Mucosa of gallbladder (tissue), 1 donor: ENCODE measurements at places on chromosomes 16 and 17.

DNA sequence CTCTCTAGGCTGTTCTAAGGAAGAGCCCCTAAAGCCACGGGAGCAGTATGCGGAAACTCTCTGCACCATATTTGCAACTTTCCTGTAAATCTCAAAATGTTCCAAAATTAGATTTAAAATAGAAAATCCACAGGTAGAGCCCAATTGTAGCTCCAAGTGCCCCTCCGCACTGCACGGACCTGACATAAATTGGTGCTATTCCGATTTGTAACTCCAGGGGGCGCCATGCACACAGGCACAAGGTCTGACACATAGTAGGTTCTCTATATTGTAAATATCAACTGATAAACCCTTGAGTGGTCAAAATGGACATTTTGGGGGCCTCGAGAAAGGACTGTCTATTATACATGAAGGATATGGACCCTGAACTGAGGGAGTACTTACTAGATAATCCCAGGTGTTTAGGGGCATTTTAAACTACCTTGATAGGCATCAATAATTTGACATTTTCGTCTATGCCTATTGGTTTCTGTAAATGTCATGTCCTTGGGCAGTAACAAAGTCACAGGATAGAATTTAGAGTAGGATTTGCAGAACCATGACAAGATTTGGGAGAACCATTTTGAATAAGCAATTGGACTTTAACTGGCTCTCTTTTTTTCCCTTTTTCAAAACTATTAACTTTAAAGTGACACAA lies 36.6 kb upstream of the TMEM132E start:
- peak; percentile 20 for DNase-seq

GRCh38 chr17:59505610-59506276 lies 59.7 kb upstream of the DHX40 start:
- no peak for DNase-seq

GRCh38 chr17:43359469-43360110 lies 39.2 kb upstream of the ARL4D start:
- no peak for DNase-seq

DNA sequence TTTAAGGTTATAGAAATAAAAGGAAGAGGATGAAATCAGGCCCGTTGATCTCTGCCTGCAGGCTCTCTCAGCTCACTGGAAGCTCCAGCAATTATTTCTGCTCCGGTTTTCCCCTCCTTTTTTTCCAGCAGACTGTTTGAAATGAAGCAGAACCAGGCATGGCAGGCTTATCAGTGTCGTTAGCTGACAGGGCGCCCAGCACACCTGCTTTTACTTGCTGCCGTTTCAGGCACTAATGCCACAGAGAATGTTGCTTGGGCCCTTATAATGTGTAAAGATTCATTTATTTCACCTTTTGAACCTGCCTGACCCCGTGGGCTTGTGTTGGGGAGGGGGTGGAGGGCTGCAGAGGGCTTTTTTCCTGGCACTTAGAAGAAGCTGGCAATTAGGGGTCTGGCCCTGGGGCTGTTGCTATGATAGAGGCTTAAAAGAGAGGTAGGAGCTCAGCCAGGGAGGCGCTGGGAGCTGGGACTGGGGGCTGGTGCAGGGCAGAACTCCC lies 108.1 kb downstream of the IRX3 start:
- no peak for DNase-seq

DNA sequence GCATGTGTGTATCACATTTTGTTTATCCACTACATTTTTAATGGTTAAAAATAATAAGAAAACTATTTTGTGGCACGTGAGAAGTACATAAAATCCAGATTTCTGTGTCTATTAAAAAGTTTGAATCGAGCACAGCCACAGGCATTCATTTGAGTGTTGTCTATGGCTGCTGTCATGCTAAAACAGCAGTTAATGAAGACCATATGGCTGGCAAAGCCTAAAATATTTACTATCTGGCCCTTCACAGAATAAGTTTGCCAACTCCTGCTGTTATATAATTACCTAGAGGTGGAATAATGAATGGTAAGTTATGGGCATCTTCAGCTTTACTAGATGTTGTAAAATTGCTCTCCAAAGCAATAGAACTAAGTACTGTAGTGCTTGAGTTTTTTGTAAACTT lies 30.5 kb downstream of the TMEM98 start:
- DNase-seq = no peak

DNA sequence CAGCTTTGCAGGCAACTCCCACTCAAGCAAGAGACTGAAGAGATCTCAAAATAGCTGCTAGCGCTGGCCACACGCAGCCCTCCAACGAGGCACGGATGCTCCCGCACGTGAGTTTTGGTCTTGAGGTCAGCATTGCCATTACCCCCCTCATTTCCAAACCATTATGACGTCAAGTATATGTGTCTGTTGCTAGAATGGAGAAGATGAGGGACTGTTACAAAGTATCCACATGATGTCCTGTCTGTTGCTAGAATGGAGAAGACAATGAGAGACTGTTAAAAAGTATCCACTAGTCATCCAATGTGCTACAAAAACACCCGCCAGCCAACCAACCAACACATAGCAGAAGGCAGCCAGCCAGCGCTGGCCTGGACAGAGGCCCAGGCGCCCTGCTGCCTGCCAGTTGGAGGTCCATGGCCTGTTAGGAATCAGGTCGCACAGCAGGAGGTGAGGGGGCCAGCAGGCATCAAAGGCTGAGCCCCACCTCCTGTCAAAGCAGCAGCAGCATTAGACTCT lies 24.8 kb downstream of the KLHDC4 start:
- no peak for DNase-seq

DNA sequence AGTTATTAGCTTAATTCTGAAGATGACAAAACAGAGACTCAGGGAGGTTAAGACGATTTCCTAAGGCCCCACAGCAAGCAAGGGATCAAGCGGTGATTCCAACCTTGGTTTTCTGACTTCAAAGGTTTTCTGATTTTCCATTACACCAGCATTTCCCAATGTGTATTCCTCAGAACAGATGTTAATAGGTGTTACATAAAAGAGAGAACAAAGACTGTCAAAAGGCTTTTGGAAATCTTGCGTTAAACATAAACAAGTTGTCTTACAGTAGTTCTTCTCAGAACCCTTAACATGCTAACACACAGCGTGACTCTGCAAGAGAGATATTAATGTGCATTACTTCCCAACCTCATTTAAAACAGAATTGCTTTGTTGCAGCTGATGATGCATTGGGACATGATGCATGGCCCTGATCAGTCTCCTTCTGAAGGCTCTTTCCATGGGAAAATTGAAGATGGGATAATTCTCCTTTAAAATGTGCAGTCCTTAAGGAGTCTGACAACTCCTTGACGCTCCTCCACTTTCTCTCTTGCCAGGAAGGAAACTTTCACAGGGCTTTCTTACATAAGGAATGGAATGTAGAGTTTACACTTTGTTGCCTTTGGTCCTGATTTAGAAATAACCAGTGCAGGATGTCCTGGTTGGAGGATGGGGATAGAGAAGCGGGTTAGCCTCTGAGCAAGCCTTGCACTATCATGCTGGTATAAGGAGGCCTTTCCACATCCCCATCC lies 21.5 kb upstream of the MMD start:
- DNase-seq = no peak

- DNase-seq = no peak
These were observed 68.8 kb upstream of the CIBAR2 start for GRCh38 chr16:85180827-85181738.

- no peak for DNase-seq
These were observed 95.8 kb upstream of the CRHR1 start for GRCh38 chr17:45688353-45688752.

GRCh38 chr17:40004712-40005111 lies 10.5 kb upstream of the CSF3 start:
- no peak for DNase-seq

GRCh38 chr17:73284354-73284753 lies 22.7 kb upstream of the CPSF4L start:
- no peak for DNase-seq

- DNase-seq = no peak
These were observed 2.5 kb upstream of the AIPL1 start for GRCh38 chr17:6437466-6437865.

DNA sequence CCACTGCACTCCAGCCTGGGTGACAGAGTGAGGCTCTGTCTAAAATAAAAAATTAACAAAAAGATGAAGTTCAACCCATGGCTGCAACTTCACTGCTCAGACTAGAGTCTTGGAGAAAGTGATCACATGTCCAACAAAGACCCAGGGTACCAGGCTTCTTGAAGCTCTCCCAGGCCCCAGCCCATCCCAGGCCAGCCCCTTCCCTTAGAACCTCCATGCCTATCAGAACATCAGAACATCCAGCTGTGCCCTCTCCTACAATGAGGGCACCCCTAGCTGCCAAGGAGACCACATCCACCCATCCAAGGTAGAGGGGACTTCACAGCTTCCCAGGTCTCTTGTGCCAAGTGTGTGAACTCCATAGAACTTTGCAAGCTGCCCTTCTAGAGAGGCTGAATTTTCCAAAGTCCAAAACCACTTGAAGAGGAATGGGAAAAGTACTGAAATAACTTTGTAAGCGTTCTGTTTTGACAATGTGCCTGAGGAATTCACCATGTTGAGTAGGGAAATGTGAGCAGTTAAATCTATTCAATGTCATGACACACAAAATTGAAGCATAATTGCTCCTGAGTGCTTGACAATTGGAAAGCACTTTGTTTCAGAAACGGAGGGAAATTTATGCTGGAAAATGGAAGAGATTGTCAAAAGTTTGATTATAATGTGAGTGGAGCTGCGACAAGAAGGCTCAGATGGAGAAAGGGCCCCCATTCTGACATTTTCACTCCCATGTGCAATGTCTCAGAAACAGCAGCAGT lies 230.4 kb downstream of the ZNF423 start:
- no peak for DNase-seq

- no peak for DNase-seq
These were observed 76.9 kb downstream of the AMFR start for GRCh38 chr16:56348168-56349085.

DNA sequence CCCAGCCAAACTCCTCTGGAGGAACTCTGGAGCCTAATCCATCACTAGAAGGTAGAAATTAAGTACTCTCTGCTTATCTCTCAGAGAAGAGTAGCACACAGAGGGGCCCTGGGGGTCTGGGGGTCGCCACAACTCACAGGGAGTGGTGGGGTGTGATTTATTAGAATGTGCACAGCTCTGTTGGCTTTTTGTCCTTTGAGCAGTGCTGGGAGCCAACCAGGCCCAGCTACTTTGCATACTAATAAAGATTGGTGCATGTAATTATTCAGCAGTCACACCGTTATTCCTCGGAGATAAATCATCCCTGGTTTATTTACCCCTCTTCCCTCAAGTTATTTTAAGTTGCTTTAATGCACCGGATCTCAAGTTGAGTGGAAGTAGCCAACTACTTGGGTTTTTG lies 606.7 kb upstream of the EEF2KMT start:
- DNase-seq = no peak

DNA sequence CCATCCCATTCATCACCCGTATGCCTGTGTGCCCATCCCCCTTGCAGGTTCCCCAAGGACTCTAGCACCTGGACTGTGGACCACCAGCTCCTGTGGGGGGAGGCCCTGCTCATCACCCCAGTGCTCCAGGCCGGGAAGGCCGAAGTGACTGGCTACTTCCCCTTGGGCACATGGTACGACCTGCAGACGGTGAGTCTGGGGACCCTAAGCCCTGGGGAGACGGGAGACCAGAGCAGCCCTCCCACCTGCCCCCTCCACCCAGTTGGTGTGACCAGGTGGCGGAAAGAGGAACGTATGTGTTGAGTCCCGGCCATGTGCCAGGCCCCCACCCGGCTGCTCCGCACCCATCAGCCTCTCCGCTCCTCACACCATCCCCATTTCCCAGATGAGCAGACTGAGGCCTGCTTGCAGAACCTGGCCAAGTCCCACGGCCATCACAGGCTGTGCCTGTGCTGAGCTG lies 15.6 kb downstream of the GAA start:
- DNase-seq = no peak

DNA sequence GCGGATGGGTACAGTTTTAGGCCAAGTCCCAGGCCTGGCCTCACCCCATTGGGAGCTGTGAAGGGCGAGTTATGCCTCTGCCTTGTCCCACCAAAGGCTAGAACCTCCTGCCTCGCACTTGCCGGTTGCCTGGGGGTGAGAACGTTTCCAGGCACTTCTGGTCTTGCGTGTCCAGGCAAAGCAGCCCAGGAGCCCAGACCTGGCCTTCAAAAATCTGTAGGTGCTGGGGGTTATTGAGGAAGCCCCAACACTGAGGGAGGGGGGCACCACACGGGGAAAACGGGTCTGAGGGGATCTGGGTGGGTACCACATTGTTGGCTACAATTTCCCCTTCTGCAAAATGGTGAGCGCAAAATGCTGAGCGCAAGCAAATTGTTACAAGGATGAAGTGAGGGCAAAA lies 12.2 kb upstream of the ATP2C2 start:
- no peak for DNase-seq

DNA sequence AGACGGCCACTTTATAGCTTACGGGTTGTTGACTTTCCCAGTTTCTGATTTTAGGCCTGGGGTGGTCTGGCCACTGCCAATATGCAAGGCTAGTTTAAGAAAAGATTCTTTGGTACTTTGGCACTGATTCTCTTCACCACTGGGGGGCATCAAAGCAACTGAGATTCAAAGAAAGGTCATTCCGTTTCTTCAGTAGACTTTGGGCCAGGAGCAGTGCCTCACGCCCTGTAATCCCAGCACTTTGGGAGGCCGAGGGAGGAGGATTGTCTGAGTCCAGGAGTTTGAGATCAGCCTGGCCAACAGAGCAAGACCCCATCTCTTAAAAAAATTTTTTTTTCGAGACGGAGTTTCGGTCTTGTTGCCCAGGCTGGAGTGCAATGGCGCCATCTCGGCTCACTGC lies 53.0 kb downstream of the RPA1 start:
- peak; percentile 17 for DNase-seq
